ENCODE measurements at places on chromosomes 1 and 21.

DNA sequence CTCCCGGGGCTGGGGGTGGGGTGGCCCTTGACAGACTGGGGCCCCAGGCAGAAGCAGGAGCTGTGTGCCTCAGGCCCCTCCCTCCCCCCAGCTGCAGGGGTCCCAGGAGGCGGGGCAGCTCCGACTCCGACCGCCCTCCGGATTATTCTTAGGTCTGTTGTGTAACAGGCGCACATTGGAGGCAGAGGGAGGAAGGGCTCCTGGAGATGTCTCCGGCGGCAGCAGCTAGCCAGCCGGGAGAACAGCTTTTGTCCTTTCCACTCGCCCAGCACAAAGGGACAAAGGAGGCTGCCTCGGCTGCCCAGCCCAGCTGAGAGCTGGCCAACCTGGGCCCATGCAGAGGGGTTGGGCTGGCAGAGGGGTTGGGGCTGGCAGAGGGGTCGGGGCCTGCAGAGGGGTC is 29.7 kb upstream of the PLCH2 start:
- DNase-seq, result no peak

GRCh38 chr1:237119091-237119490 is 77.1 kb downstream of the RYR2 start:
- DNase-seq, result no peak

- no peak for DNase-seq
Observed at GRCh38 chr21:32135401-32136363, 143.2 kb downstream of the MIS18A start.

DNA sequence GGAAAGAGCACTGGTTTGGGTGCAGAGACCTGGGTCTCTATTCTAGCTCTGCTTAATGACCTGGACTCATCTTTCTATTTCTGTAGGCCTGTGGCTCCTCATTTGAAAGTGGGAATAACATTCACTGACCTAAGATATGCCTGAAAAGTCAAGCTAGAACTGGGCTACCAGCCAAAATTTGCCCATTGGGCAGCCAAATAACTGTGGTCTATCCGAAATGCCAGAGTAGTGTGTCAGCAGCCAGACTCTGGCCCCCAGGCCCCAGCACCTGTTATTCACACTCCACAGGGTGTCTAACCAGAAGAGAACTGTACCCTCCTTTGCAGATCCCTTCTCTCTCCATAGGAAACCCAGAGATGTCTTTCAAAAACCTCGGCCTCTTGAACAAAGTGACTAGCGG is 12.6 kb downstream of the DAB1 start:
- peak; percentile 37 for DNase-seq

DNA sequence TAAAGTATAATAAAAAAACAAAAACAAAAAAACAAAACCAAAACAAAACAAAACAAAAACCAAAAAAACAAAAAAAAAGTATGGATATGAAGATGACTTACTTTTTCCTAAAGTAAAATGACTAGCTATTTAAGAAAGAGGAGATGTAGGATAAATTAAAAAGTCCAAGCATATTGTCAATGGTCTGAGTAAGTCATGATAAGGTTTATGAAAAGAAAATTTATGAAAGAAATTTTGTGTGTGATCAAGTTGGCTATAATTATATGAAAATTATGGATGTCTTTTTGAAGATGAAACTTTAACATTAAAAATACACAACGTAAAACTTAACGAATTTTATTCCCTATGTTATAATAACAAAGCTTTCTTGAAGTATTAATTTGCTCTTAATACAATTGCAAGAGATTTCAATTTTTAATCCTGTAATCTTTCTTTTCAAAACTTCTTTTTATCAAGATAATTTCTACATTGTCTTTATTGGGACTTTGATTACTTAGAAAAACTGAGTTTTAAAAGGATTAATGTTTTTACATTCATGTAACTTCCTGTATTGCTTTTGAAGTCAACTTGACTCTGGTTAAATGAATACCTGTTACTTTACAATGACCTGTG is 200.9 kb upstream of the IVNS1ABP start:
- DNase-seq, result no peak

- peak; percentile 54 for DNase-seq
Observed at GRCh38 chr1:228647523-228648444, 87.5 kb upstream of the RHOU start.

GRCh38 chr1:67335411-67335810 is 27.7 kb downstream of the IL12RB2 start:
- DNase-seq, result no peak

DNA sequence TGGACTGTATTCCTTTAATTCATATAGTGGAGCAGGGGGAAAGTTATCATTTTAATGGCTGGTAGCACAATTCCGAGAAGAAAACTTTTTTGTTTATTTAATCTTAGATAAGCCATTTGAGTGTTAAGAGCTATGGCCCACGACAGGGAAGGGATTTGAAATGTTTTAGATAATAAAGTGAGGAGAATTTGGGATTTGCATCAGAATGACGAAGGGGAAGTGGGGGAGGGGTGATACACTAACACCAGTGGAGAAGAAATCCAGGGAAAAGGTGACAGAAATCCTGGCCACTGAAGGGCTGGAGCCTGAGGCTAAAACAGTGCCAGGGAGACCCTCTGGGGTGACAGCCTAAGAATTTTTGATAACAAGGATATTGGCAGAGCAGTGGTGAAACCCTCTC is 21.0 kb downstream of the LEPR start:
- no peak for DNase-seq

DNA sequence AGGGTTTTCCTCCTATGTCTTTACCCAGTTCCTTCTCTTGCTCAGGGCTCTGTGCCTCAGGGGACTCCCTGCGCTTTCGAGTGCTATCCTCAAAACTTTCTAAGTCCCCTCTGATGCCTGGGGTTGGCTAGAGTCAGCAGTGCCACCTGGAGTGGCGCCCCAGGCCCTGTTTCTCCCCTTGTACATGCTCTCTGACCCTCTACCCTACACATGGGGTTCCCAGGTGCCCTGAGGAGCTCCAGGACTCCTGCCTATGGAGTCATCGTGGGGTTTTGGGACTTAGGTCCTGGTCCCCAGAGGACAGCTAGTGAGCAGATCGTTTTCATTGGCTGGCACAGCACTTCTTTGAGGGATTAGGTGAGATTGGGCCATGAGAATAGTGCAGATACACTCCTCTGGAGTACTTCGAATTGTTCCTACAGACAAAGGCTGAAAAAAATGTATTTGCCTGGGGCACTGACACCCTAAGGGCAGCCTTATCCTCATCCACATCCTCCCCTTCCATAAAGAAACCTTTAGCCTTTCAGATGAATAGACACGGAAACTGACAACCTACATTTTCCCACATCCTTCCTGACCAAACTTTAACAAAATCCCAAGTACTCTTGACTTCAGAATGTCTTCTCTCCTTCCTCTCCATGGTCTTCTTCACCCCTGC is 41.5 kb downstream of the LGR6 start:
- no peak for DNase-seq

- DNase-seq, result no peak
Observed at GRCh38 chr1:18739408-18739807, 108.8 kb downstream of the PAX7 start.

DNA sequence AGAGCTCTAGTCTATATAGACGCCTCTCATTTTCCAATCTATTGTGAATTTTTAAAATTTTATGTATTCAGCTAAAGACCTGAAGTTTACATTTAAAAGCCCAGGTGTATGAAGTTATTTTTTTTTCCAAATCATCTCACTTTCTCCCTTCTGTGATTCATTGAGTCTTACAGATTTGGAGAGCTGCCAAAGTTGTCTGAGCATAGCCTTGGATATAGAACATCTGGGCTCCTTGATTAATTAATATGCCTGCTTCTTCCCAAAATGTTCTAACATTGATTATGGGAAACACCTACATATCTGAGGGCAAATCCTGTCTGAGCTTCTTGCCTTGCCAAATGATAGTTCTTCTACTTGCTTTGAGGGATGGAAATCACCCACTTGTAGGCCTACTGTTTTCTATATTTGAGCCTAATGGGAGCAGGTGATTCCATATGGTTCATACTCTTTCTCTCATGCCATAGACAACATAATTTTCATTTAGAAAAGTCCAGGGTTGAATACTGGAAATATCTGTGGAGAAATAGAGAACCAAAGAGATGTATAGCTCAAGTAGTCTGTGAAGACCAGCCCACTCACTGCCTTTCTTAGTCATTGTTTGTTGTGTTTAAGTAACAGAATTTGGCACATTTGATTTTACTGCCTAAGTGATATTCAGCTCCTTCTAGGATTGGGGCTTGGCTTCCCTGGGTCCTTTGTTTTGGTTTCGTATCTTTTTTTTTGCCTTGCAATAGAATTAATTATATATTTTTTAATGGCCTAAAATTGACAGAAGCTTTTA is 46.2 kb downstream of the MACF1 start:
- no peak for DNase-seq

- DNase-seq, result no peak
Observed at GRCh38 chr1:232704694-232705680, 75.1 kb upstream of the SIPA1L2 start.

GRCh38 chr1:97384294-97384968 is 536.4 kb downstream of the DPYD start:
- no peak for DNase-seq

- DNase-seq, result no peak
Observed at GRCh38 chr1:51473331-51474115, 45.5 kb downstream of the EPS15 start.

DNA sequence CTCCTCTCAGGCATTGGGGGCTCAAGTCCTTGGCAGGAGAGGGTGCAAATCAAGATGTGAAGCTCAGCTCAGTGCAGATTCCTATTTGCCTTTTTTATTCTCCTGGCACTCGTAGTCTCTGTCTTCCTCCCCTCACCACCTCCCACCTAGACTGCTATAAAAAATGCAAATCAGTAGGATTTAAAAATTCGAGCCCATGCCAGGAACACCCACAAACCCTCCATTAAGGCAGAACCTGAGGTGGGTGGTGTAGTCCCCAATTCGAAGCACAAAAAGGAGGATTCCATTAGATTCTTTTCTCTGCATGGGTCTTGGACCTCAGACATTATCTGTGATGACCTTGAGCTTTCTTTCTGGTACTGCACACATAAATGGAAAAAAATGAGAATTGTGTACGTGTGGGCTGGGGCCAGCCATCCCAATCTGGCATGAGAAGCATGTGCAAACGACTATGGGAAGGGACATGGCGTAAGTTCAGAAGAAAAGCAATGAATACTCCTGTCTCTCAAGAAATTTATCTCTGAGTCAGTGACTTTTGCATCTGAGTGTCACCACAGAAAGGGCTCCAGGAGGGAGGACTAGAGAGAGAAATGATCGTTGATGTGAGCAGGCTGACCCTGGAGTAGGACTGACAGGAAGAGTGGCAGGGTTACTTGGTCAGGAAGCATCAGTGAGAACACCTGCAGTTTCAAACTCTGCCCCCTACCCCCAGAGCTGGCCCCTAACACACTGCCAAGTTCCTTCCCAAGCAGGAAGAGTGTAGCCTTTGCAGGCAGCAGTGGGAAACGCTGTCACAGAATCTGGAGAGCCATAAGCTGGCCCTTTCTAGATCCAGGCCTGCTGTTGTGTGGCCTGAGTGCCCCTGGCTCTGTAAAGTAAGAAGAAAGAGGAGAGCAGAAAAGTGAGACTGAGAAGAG is 1.7 kb downstream of the INKA2 start:
- DNase-seq, result no peak

GRCh38 chr1:3483380-3483779 is 28.9 kb downstream of the ARHGEF16 start:
- no peak for DNase-seq

DNA sequence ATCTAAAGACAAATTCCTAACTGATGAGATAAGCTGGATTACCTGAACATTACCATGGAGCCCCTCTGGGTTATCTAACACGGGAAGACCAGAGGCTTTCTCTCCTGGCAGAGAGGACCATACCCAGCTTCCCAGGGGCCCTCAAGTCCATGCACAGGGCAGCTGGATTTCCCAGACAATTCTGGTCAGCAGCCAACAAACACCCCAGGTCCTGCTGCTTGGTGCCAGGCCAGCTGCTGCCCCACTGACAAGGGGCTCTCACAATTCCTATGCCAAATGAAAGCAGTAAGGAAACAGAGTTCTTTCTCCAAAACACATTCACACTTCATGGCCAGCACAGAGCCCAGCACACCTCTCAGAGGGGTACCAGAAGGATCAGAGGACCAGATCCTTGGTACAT is 114.2 kb downstream of the HLCS start:
- DNase-seq, result no peak

- DNase-seq, result no peak
Observed at GRCh38 chr1:51744506-51745303, 127.8 kb downstream of the OSBPL9 start.

GRCh38 chr1:156104861-156105832 is 9.4 kb upstream of the LMNA start:
- no peak for DNase-seq

All from Right ventricle myocardium superior (tissue), 1 donor.